CD4-positive, alpha-beta T cell treated with Interferon gamma for 1 hour (primary cell): ENCODE measurements at places on chromosomes 1 and 21.
A peak's percentile ranks its signal among the peaks of the same experiment; 100 is the strongest.

DNA sequence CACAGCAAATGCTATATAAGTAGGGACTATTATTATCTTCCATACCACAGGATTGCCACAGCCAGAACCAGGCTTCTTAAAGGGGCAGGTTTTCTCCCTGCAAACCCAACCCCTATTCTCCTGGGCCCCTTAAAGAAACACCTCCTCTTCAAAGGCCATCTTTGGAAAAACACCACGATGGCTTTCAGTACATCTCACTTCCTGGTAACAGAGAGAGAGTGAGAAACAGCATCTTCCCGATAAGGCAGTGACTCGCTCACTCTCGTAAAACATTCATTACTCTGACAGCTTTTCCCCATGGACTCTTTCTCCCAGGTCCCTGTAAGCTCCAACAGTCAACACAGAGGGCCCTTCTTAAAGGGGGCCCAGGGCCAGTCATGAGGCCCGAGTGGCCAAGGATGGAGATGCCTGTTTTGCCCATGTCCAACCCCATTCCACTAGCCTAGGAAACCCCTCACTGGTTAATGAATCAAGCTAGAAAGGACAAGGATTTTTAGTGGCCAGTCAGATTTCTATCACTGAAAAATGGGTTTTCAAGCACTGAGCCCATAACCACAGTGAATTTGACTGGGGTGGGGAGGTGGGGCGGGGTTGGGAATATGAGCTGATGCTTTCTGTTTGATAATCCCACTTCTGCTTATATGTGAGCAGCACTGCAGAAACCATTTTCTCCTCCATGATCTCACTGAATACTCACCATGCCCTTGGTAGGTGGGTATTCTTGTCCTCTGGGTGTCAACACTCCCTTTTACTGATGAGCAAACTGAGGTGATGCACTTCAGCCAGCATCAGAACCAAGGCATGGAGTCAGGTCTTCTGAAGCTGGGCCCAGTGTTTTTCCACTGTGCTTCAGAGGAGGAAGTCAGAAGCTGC is 3.6 kb upstream of the NAV1 start:
- no peak for DNase-seq

DNA sequence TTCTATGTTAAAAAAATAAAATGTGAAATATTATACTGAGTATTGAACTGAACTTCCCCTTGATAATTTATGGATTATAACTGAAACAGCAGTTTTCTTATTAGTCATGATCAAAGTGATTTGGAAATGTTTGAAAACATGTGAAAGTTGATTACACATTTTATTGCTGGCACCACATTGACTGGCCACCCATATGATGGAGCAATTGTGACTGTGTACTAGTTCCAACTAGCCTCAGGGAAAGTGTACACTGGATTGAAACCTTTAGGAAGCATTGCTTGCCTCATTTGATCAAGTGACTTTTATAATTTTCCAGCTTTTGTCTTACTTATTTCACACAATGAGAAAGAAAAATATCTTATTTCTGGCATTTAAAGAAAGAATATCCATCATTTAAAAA is 128.0 kb upstream of the ADGRL2 start:
- DNase-seq = no peak

DNA sequence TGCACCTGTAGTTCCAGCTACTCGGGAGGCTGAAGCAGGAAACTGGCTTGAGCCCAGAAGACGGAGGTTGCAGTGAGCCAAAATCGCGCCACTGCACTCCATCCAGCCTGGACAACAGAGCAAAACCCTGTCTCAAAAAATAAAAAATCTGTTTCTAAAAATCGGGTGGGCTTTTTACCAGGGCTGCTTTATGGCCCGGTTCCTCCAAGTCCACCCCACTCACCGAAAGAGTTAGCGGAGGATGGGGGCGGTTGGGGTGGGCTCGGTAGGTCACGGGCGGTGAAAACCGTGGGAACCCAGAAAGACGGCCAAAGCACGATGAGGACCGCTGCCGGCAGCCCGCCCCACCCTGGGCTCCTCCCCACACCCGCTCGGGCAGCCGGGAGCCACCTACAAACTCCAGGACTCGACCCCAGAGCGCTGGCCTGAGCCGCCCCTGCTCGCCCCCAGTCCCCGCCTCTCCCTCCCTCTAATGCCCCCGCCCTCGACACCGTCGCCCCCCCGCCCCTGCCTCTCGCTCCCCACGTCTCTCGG is 846 bp upstream of the PER3 start:
- DNase-seq = no peak

- no peak for DNase-seq
These were observed 58.2 kb downstream of the ITSN1 start for GRCh38 chr21:33700491-33700890.

- DNase-seq = no peak
These were observed 5.5 kb upstream of the PPIE start for GRCh38 chr1:39733161-39733560.

DNA sequence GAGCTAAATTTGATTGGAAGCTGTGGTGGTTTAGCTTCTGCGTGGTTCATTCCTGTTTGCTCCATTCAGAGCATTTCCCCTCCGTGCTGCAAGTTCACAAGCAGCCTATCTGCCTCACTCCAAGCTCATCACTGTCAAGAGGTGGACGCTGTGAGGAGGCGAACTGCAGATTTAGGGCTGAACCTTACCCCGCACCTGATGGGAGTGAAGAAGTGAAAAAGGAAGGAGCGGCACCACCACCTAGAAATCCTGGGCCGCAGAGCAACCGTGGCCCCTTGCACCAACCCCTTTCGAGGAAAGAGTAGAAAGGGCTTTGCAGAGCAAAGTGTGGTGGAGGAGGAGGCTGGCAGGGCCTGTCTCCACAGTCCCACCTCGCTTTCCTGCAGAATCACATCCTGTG is 117.4 kb downstream of the IER5 start:
- no peak for DNase-seq

- no peak for DNase-seq
These were observed 14.4 kb upstream of the SCCPDH start for GRCh38 chr1:246709835-246710234.

DNA sequence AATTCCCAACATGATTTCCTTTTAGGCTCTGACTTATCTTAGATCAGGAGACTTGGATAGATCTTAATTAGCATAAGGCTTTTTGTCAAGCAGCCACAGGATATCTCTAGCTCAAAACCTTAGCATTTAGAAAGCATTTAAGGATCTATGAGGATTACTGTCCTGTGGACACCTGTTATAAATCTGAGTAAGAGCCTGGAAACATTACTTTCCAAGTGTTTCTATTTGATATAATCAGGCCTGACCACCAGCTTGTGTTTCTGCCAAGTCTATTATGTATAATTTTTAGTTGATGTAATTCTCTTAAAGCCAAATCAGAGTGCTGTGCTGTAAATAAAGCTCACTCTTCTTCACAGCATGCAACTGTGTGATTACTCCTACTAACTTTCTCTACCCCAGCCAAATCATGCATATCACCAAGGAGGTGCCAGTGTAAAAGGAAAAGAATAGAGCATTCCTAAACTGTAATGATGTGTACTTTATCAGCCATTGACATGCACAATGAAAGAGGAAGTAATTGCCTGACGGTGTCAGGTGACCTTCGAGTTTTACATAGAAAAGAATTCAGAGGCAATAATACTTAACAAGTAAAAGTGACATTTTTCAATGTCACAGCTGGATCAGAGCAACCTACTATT is 309.9 kb upstream of the PRMT6 start:
- DNase-seq = no peak

DNA sequence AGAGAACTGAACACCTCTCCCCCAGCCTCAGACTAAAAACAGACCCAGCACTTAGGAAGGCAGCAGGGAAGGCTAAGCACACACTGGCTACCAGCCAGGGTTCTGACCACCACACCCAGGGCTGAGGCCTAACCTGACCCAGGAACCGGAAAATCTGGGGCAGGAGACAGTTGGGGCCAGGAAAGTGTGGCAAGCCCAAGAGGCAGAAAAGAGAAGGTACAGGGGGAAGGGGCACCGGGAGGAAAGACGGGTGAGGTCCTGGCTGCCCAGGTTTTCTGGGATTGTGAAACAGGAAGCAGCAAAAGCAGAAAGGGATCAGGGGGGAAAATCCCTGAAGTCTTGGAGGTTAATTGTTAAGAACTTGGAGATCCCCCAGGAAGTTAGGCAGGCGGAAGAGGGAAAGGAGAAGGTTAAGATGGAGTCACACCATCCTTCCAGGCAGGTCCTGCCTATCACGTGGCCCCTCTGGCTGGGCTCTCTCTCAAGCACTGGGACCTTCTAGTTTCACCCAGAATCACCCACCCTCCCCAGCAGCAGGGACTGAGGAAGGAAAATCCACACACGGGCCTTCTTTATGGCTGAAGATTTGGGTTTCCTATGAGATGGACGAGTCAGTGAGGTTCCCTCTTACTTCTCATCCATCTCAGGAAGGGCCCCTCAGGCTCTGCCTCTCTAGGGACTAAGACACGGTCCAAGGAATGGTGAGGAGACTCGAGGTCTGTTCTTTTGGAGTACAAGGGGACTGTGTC is 2.6 kb downstream of the HDGF start:
- peak; percentile 29 for DNase-seq

GRCh38 chr1:205286335-205286950 is 35.1 kb downstream of the NUAK2 start:
- DNase-seq = peak; percentile 69

DNA sequence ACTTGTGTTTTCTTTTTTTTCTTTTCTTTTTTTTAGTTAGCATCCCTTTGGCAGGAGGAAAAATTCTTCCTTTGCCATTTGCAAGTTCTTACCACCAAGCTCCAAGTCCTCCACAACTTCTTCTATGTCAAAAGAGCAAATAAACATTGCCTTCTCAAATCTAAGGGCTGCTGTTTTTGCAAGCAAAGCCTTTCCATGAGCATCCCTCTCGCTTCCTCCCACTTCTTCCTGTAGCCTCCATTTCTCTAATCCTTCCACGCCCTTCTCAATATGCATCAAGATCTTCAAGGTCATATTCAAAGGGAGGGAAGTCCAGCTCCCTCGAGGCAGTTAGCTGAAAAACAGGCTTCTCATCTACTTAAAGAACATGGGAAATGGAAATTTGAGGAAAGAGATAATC is 147.1 kb downstream of the ADSS2 start:
- no peak for DNase-seq

GRCh38 chr21:43323244-43324005 is 103.5 kb downstream of the SIK1 start:
- DNase-seq = no peak

GRCh38 chr1:4263699-4264098 is 363.6 kb upstream of the C1orf174 start:
- DNase-seq = no peak

DNA sequence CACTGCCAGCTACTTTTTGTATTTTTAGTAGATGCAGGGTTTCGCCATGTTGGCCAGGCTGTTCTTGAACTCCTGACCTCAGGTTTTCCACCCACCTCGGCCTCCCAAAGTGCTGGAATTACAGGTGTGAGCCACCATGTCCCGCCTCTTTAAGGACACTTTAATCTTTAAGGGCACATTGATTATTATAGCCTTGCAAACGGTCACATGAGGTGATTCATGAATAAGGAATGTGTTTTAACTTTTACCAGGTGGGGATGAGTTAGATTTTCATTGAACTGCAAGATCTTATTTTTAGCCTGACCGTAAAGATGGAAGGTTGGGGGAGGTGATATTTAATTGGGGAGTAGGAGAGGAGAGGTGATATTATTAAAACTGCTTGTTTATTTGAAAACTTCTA is 61.9 kb downstream of the TBCE start:
- no peak for DNase-seq

- DNase-seq = no peak
These were observed 45.8 kb downstream of the TENT5C start for GRCh38 chr1:117651616-117652015.

DNA sequence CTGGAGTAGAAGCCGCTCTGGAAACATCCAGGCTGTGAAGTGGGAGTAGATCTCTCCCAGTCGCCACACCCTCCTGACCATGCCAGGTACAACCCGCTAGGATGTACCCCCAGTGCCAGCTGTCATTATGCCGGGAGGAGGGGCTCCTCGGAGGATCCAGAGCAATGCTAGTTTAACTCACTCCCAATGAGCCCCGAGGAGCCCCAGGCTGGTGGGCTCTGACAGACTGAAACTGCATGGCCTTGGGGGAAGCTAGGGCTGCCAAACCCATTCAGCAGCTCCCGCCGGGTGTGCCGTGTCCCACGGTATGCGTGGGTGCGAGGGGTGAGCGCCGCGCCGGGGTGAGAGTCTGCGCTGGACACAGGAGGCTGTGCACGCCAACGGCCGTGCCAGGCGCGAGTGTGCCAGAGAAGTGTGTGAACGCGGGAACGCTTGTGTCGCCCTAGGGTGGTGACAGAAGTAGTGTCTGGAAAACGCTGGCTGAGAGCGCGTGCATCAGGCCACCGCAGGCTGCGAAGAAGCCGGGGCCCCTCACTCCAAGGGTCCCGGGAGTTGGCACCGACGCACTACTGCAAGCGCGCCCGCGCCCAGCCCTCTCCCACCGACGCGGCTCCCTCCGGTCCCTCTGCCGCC is 177.1 kb upstream of the EDN2 start:
- no peak for DNase-seq

DNA sequence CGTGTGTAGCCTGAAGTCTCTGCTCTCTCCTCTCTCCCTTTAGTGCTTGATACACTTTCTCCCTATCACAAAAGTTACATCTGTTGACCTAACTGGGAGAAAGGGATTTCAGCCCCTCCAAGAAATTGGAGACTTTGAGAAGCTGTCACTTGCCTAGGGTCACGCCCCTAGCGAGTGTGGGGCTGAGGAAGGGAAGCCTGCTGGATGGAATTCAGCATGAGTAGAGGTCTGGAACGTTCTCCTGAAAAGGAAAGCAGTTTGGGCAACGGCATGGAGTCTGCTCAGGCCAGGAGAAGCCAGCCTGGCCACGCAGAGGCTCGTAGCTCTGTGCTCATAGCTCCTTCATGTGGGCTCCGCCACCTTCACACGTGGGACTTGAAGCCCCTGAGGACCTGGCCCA is 22.4 kb downstream of the COL16A1 start:
- no peak for DNase-seq
